ENCODE measurements at places on chromosomes 11 and 22. TPM values are rescaled to one million over a fixed set of nuclear protein-coding genes. Genes with fewer than 3 reads are reported as not detected.

The SLC5A1 gene
- polyA plus RNA-seq: not detected

The CREB3L1 gene
- not detected for polyA plus RNA-seq

The CARD18 gene
- not detected for polyA plus RNA-seq

GRCh38 chr11:69101792-69102695, 53.3 kb downstream of the TPCN2 start:
- no peak for DNase-seq

- no peak for DNase-seq
These were observed 5.5 kb upstream of the NEAT1 start for GRCh38 chr11:65416841-65417701.

- DNase-seq: no peak
These were observed 52.0 kb downstream of the ARHGAP8 start for GRCh38 chr22:44804327-44804726.

DNA sequence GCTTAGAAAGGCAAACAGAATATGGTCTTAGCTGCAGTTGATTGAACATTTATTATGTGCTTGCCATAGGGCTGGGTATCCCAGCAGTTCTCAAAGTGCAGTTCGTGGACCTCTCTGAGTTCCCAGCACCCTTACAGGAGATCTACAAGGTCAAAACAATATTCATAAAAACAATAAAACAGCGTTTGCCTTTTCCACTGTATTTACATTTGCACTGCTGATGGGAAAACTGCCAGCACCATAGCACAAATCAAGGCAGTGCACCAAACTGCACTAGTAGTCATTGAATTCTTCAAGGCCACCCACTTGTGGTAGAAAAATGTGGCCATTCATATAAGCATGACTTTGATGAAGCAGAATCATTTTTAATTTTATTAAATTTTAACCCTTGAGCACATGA, 128.1 kb downstream of the CCDC34 start:
- DNase-seq: no peak

The INS gene
- polyA plus RNA-seq: not detected

- no peak for DNase-seq
These were observed 36.2 kb upstream of the CD5 start for GRCh38 chr11:61065955-61066638.

- no peak for DNase-seq
These were observed 33.5 kb upstream of the SEZ6L start for GRCh38 chr22:26135806-26136205.

The GLB1L3 gene
- polyA plus RNA-seq: 2.0 TPM

GRCh38 chr11:94794287-94795168, 26.4 kb downstream of the AMOTL1 start:
- DNase-seq: no peak

The PLA2G3 gene
- not detected for polyA plus RNA-seq

All from CD8-positive, alpha-beta memory T cell (primary cell).